ENCODE measurements at places on chromosomes 11 and 22.

GRCh38 chr11:8219257-8220021 lies 44.2 kb downstream of the LMO1 start:
- no peak for DNase-seq

DNA sequence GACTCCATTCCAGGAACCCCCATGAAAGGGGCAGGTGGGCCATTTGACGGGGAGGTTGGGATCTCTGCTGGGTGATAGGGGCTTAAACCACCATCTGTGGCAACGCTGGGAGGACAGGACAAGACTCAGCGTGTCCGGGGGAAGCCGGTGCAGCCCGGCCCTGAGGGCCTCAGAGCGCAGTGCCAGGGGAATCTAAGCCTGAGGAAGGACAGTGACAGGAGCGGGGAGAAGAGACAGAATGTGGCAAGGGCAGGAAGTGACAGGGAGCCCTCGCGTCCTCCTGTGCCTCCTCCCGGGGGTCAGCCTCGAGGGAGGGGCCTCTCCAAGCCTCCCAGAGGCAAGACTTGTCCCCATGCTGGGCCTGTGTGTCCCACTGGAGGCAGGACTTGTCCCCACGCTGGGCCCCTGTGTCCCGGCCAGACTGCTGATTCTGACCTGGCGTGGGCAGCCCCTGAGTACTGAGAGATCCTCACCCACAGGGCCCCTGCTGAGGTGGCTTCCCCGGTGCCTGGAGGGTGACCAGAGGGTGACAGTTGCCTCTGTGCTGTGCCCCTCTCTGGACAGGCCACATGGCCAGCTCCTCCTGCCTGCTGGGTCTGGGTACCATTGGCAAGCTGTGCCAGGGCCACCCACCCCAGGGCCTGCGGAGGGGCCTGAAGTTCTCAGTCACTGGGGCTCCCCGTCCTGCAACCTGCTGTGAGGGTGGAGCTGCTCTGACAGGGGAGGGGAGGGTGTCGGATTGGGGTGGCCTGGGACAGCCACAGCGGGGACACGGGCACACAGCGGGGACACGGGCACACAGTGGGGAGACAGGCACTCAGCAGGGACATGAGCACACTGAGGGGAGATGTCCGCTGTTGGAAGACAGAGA lies 676.2 kb downstream of the BRD1 start:
- no peak for DNase-seq

GRCh38 chr11:62487738-62488551 lies 58.7 kb downstream of the AHNAK start:
- DNase-seq, result no peak

GRCh38 chr22:24271386-24271854 lies 789 bp downstream of the SPECC1L start:
- DNase-seq, result no peak

- DNase-seq, result no peak
These were observed 14.6 kb downstream of the APOA4 start for GRCh38 chr11:116808262-116809175.

- DNase-seq, result peak; percentile 95
These were observed 22.8 kb downstream of the MYH9 start for GRCh38 chr22:36365020-36365411.

DNA sequence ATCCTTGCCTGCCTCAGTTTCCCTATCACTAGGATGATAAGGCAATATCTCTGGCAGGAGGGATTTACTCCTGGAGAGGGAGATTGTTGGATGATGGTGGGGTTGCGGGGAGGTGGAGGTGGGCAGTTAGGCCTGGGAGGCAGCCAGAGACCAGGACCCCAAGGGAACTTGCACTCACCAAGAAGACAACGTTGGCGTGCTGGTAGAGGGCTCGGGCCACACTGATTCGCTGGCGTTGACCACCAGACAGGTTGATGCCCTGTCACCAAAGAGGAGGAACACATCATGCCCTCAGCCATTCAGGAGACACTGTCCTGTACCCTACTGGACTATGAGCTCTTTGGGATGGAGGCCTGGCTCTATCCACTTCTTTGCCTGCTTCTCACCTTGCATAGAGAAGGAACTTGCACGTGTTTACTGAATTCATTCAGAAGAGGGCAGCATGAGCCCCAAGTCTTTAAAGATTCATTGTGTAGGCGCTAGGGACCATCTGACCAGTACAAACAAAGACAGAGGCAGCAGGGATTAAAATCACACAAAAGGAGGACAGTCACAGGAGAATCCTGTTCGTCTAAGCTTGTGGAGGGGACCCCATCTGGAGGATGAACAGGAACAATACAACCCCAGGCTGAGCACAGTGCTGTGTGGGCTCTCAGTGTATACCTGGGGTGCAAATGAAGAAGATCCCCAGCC lies 24.2 kb upstream of the KCNJ11 start:
- DNase-seq, result no peak

DNA sequence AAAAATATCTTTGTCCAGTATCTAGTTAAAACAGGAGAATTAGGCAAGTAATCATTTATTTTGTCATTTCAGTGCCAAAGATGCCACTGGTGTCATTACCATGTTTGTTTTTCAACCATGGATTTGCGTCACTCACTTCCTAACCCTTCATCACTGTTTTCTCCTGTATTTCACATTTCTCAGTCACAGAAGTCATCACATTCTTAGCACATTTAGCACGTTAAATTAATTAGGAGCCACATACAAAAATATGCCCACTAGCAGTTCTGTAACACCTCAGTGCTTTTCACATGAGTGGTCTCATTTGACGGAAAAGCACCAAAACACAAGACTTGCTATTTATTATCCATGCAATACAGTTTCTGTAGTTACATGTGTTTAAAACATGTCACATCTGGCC lies 546.0 kb downstream of the METTL15 start:
- DNase-seq, result no peak

DNA sequence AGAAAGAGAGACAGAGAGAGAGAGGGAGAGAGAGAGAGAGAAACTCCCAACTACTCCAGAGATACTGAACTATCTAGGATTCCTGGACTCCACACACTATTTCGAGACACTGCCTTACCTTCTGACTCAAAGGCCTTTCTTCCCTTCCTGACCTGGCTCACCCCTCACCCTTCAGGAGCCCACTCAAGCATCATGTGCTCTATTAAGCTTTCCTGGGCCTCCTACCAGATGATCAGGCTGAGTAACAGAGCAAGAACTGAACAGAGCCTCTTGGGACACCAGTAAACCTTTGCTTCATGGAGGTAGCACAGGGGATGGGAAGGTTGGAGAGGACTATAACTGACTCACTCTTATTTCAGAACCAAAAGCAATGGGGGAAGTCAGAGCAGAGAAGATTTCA lies 31.4 kb downstream of the PLEKHA7 start:
- DNase-seq, result no peak

GRCh38 chr22:50696251-50696798 lies 23.7 kb downstream of the SHANK3 start:
- no peak for DNase-seq

DNA sequence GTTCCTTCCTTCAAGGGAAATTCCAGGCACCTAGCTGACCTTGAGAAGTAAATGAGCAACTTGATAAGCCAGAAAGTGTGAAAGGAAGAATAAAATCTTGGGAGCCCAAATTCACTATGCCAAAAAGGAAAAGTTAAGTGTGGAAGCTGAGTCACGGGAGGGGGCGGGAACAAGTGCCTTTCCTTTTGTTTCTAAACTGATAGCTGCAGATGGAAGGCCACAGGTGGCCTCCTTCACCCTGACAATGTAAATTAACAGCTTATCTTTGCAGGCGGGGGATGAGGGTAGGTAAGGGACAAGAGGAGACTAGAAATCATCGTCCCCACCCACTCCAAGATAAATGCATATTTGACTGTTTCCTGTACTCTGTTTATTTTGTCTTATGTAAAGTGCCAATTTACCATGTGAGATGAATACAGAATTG lies 36.4 kb upstream of the TREH start:
- DNase-seq, result no peak

GRCh38 chr11:17605651-17606122 lies 58.6 kb downstream of the OTOG start:
- no peak for DNase-seq

GRCh38 chr11:113213549-113213948 lies 100.8 kb upstream of the TTC12 start:
- no peak for DNase-seq

DNA sequence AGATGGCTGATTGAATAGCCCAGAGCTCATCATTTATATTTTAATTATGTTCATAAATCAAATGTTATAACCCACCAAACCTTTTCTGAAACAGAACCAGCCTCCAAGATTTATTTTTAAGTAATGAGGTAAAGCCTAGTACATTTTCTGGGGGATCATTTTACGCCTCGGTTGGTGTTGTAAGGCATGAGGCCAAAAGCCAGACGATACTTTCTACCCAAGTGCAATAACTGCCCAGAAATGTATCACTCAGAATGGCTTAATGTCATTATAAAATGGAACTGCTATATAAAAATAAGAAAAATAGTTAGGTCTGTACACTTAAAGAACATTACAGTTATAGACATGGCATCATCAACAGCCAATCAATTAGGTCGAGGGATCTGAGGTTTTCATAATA lies 283.3 kb downstream of the CADM1 start:
- no peak for DNase-seq

DNA sequence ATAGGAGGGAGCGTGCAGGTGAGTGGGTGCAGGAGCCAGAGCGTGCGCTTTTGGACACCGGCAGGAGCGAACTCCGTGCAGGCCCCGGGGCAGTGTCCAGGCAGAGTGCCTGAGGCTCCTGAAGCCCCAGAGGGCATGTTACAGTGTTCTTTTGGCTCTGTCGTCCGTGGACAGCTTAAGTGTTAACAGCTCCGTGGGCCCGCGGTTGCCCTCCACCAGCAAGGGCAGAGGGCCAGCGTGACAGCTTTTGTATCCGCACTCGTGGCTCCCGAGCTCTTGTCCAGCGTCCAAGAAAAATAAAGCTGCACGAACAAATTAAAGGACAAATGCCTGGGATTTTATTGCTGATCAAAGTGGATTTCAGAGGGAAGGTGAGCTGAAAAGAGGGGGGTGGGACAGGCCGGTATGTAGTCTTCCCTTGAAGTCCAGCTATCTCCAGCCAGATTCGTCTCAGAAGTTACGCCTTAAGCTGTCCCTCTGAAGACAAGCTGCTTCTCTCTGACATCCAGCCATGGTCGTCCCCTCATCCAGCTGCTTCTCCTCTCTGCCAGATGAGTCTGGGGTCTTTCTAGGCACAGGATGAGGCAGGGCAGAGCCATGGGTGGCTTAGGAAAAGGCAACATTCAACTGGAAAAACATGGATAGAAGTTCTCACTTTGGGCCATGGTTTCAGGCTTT lies 968 bp upstream of the TMEM109 start:
- no peak for DNase-seq

DNA sequence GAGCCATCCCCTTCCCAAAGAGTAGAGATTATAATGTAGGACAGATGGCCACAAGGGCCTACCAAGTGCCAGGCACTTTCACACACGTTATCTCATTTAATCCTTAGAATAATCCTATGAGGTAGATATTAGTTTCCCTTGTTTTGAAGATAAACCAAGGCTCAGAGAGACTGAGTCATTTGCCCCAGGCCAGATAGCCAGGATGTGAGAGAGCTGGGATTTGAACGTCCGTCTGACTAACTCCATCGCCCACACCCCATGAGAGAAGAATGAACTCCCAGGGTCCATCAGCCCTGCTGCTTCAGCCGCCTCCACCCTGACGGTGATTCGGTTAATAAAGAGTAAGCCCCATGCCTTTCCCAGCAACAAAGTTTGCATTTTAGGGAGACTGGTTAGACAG lies 10.7 kb downstream of the PRG3 start:
- DNase-seq, result no peak

DNA sequence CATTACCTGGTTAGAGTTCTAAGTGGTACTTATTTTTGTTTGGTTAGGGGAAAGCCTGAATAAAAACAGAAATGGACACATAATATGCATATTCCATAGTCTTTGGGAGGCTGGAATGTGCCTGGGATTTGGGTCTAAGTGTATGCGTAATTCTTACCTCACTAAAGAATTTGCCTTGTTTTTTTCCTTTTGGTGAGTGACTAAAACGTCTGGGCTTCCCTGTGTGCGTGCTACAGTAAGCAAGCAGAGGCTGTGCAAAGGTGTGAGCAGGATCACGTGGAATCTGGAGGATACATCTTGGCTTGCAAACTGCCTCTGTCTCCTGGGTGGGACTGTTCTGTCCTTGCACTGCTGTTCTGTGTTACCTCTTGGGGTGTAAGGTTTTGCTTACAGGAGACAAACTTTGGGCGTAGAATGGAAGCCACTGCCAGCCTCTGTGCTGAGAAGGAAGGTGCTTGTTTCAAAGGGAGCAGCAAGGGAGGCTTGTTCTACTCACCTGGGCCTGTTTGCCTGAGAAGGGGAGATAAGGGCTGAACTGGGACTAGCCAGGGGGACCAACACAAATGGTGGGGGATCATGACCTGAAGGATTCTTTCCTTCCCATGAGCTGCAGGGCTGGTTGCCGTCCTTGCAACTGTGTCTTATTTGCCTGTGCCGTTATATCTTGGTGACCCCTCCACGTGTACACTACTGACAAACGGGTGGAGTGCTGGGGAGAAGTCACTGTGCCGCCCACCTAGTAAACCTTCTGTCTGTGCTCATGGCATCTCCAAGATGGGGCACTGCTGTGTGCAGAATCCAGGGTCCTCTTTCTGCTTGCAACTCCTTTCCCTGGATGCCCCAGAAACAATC lies 4.5 kb downstream of the NEAT1 start:
- no peak for DNase-seq

DNA sequence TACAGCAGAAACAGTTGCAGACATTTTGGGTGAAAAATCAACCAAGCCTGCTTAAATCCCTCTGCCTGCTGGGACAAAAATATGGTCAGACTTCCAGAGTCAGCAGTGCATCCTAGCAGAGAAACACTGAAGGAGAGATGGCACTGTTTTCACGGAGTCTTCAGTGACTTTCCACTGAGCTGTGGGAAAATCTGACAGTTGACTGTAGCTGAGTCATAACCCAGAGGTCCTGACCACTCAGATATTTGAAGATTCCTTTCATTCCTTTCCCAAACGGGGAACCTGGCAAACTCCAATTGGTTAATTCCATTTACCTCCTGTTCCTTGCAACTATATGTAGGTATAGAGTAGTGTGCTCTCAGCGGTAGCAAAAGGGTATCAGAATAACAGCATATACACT lies 20.9 kb upstream of the UPB1 start:
- no peak for DNase-seq

- DNase-seq, result no peak
These were observed 39.2 kb upstream of the DMC1 start for GRCh38 chr22:38608992-38609750.

DNA sequence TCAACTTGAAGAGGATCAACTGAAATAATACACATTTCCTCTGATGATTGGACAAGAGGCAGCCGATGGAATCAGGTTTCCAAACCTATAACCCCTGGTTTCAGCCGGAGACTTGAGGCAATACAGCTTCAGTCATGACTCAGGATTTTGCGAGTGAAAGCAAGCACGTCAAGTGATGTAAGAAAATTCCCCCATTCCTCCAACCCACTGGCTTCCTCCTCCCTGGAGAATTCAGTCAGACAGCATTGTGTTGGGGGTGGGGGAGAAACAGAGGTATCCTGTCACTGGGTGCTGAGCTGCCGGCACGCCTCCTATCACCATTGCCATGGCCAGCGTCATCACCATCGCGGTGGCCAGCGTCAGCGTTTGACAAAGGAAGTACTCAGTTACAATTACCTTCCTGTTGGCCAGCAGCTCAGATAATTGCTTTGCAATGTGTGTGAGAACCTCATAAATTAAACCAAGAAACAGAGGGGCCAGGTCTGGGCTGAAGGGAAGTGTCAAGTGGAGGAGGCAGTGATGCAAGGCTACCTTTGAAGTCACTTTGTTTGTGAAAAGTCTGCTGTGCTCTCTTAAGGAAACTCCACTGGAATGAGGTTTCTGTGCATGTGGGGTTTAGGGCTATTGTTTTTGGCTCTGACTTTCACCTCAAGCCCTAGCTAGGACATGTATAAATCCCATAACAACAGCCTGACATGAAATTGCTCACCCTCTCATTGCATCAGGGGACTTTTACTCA lies 50.2 kb downstream of the LIF start:
- DNase-seq, result no peak

Measured in T-helper 22 cell (primary cell).